ENCODE measurements at places on chromosomes 6 and 20.
A peak's percentile ranks its signal among the peaks of the same experiment; 100 is the strongest.

GRCh38 chr20:20821484-20822260, 109.2 kb upstream of the RALGAPA2 start:
- no peak for DNase-seq

DNA sequence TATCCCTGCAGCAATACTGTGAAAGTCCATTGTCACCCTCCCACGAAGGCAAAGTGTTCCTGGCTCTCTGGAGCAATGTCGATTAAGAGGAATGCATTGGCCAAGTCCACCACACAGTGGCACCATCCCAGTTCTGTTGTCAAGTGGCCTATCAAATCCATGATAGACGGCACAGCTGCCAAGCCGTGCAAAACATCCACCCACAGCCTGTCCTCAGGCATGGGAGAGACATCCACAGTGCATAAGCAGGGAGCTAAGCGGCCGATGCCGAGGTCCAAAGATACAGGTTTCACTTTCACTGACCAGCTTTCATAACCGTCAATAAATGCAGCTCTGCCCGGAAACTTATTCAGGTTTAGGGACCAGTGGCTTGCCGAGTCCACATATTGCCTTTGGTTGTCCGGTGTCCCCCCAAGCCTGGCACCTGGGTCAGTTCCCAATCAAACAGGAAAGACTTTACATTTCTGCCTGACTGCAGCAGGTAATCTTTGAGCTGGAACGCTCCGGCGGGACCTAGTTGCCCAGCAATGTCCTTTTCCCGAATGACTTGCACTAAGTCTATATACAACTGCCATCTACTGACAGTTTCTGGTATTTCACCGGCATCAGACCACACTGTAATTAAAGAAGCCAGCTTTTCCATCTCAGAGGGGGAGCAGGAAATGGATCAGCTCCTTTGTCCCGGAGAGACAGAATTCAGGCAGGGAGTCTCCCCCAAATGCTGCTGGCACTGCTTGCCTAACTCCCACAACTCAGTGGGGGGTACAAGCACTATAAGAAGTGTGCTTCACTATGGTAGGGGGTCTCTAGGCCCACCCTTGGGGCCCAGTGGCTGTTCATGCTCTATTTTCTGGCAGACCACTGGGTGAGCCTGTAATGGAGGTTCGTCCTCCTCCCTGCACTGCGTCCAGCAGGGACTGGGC, 6.3 kb downstream of the ZKSCAN3 start:
- DNase-seq = peak; percentile 45

DNA sequence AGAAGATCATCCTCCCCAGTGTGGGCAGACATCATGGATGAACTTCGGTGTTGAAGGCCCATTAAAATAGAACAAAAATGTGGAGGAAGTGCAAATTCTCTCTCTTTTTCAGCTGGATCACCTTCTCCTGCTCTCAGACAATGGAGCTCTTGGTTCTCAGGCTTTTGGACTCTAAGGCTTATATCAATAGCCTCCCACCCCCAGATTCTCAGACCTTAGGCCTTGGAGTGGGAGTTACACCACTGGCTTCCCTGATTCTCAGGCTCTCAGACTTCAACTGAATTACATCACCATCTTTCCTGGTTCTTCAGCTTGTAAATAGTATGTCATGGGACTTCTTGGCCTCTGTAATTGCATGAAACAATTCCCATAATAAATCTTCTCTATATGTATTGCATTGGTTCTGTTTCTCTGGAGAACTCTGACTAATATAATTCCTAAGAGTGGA, 36.6 kb downstream of the NSFL1C start:
- DNase-seq = no peak

DNA sequence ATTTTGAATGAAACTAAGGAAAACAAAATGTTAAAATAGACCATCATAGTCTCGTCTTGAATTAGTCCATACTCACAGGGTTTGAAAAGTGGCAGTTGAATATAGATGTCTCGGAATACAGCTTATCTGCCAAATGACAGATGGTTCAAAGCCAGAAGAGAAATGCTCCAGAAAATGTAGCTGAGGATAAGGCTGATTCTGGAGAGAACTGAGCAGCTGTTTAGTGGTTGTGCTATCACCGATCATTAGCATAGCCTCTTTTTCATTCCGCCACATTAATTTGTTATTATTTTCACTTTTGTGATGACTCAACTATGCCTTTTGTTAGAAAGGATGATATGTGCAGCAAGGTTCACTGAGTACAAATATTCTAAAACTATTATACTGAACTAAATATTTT, 390.2 kb upstream of the MAN1A1 start:
- DNase-seq = no peak

GRCh38 chr6:17390276-17390675, 3.1 kb upstream of the CAP2 start:
- no peak for DNase-seq

DNA sequence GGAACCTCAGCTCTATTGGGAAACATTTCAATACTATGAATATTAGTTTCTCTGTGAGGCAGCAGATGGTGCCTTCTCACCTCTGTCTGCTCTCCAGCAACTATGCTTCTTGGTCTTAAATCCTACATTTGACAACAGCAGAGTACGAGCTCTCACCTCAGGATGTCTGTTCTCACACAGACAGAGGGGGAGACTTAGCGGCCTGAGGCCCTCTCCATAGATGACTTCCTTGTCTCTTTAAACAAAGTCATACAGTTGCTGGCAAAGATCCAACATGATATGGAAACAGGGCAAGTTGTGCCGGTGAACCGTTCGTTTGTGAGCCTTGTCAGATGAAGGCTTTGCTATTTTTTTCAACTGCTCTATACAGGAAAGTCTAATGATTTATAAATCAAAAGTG, 43.7 kb upstream of the GABRR1 start:
- DNase-seq = no peak

DNA sequence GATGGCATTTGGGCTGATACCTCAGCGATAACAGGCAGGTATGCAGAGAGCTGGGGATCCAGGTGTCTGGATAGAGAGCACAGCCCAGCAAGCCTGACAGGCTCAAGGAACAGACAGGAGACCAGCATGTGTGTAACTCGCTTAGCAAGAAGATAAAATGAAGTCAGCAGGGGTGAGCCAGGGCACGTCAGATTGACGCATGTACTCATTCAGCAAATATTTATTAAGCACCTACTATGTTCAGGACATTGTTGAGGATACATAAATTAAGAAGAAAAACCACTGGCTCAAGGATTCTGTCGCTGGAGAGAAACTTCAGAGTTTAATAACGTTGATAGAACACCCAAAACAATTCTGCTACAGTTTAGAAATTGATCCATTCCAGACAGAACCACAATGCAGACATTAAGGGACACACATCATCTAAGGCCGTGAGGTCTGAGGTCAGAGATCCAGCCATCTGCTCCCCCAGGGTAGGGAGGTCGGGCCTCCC, 1.0 kb upstream of the DUSP22 start:
- DNase-seq = no peak

DNA sequence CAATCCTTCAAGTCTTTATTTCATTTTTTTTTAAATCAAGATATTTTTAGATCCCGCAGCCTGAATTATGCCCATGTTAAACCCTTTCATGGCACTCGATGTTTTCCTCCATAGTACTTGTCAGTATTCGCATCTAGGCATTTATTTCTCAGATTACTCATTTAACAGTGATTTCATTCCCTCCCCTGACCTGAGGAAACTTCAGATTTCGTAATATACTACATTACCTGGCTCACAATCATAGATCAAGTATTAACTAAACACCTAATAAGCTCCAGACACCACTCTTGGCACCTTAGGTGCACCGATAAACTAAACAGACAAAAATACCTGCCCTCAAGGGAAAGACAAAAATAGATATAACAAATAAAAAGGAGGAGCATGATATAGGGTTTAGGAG, 413.2 kb upstream of the GJE1 start:
- DNase-seq = no peak

DNA sequence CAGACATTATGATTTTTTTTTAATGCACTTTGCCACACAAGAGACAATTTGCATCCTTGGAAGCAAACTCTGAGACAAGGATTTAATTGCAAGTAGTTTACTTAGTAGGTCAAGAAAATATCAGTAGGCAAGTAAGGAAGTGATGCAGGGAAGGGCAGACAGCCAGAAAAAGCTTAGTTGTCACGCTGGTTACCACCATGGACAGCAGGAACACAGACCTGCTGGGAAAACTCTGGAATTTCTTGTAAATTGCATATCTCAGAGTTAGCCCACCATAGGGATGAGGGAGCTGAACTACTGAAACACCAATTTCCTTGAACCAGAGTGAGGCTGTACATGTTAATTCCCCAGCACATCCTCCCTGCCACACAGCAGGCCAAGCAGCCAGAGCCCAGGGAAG, 92.7 kb downstream of the L3MBTL3 start:
- no peak for DNase-seq

- no peak for DNase-seq
Observed at GRCh38 chr6:9204171-9204570, 768.8 kb upstream of the SLC35B3 start.

GRCh38 chr6:147057705-147058342, 146.4 kb upstream of the STXBP5 start:
- no peak for DNase-seq

- DNase-seq = no peak
Observed at GRCh38 chr20:49052334-49052733, 6.2 kb downstream of the CSE1L start.

GRCh38 chr20:51551186-51551585, 8.7 kb upstream of the NFATC2 start:
- DNase-seq = no peak

- no peak for DNase-seq
Observed at GRCh38 chr6:26468829-26469228, 11.1 kb downstream of the BTN2A1 start.

DNA sequence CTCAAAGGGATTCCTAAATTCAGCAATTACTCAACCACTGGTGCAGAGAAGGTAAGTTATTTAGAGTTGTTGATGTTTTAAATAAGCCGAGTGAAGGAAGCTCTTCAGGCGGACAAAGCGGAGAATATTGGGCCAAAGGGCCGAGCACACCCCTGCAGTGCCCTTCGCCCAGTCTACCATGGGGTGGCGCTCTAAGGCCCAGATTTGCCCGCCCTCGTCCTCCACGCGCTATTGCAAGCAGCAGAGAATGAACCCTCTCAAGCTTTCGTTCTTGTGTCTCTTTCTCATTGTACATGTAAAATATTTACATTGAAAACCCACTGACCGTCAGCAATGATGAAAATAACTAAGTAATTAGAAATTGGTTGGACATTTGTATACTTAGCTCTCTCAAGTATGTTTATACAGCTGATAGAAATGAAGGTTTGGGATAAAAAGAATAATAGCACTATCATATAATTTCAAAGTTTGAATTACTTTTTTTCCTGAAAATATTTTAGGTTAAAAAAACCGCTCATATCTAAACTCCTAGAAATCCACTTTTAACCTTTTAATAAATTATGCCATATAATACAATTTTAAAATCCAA, 195.0 kb upstream of the CEP162 start:
- DNase-seq = no peak

- no peak for DNase-seq
Observed at GRCh38 chr6:36685926-36686667, 7.6 kb downstream of the CDKN1A start.

DNA sequence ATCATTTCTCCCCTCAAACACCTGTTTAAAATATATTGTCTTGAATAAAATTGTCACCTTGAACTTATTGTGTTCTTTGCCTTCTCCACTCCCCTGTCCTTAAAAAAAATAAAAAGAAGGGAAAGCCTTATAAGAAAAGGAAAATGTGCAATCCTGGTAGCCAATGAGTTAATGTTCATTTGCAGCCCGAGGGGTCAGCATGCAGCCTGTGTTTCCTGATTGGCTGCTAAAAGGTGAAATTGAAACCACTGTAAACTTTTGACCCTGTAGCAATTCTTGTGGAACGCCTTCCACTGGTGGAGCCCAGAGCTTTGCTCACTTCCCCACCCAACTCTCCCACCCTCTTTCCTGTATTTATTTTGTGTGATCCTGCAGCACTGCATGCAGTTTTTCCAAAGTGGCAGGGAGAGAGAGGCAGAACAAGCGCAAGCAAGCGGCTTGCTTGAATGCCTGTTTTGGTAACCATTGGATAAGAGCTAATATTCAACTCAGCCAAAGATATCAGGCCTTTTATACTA, 74.9 kb downstream of the NCOA3 start:
- no peak for DNase-seq

- no peak for DNase-seq
Observed at GRCh38 chr20:37481610-37482009, 39.4 kb upstream of the NNAT start.

DNA sequence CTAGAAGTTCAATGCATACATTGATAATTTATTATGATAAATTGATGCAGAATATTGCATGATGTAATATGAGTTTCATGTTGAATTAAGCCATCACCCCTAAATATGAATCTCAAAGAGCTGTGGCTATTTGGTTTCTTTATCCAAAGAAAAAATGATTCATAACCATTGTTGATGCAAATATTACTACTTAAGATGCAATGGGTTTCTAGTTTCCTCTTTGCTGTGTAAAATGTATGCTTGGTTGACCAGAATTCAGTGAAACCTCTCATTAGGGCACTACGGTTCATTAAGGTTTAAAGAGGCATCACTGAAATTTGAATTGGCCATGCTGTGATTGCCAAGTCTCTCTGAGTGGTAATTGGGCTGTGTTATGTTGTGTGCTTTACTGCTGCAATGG, 492.5 kb upstream of the FLRT3 start:
- DNase-seq = no peak

DNA sequence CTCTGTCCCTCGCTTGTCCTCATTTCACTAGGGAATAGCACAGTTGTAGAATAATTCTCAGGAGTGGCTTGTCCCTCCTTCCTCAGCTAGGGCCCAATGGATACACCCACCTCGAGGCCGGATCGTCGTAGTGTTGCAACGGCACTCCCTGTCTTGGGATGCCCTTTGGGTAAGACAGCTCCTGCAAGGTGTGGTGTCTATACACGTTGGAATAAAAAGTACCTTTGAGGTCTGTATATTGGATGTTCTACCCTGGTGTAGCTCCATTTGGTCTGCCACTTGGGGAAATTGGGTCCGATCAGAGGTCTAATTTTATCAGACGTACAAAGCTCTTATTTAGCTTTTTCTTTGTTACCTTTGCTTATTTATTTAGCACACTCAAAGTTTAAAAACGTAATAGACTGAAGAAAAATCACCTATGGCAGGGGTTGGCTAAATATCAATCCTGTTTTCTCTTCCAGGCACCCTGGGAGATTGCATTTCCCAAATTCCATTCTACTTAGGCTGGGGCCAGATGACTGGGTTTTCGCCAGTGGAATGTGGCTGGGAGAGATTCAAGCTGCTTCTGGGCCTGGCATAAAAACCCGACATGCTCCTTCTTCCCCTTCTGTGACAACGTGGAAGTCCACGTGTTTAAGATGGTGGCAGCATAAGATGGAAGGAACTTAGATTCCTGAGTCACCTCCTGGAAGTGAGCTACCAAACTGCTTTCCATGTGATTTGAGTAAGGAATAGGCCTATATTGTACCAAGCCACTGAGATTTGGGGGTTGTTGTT, 82.3 kb upstream of the CD83 start:
- no peak for DNase-seq

- no peak for DNase-seq
Observed at GRCh38 chr6:163627274-163628062, 212.9 kb downstream of the QKI start.

DNA sequence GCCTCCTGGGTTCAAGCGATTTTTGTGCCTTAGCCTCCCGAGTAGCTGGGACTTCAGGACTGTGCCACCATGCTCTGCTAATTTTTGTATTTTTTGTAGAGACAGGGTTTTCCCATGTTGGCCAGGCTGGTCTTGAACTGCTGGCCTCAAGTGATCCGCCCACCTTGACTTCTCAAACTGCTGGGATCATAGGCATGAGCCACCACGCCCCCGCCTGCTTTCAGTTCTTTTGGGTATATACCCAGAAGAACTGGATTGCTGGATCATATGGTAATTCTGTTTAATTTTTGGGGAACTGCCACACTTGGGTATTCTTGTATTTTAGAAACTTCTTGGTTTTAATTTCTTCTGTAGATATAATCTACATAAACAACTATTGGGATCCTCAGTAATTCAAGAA, 17.0 kb downstream of the CDS2 start:
- no peak for DNase-seq
